Stimulated activated CD4-positive, alpha-beta T cell treated with anti-CD3 and anti-CD28 coated beads, Interleukin-12 subunit alpha, Interleukin-12 subunit beta, amount 100 ng/mL, for 24 hours (primary cell): ENCODE measurements at places on chromosomes 2 and 18.

DNA sequence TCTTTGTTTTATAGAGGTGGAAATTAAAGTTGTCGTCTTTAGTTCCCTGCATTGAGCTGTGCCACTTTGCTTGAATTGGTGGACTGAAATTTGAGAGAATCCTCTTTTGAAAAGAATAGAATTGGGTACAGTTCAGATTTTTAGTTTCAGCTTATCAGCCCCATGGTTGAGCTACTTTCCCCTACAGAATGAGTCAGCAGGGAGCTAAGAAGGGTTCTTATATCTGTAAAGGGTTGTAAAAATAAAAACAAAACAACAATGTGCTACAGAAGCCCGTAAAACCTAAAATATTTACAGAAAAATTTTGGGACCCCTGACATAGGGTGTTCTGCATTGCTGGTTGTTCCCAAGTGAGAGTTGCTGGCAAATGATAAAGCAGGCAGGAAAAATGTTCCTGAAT, 12.6 kb downstream of the SLC20A1 start:
- DNase-seq, result no peak

DNA sequence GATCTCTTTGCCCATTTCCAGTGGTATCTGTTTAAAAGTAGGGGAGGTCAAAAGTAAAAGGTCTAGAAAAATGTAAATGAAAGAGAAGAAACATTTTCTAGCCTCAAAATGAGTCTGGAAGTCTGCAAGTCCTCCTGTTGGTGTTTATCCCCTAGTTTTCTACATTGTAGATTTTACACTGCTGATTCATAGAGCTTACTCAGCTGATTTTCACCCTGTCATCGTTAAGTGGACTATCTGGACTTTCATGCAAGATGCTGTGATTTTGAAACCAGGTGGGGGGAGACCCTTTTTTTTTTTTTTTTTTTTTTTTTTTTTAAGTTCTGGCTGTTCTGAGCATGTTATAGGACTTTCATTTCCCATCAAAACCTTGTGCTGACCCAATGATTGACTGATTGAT, 10.3 kb downstream of the HOXD3 start:
- DNase-seq, result no peak

DNA sequence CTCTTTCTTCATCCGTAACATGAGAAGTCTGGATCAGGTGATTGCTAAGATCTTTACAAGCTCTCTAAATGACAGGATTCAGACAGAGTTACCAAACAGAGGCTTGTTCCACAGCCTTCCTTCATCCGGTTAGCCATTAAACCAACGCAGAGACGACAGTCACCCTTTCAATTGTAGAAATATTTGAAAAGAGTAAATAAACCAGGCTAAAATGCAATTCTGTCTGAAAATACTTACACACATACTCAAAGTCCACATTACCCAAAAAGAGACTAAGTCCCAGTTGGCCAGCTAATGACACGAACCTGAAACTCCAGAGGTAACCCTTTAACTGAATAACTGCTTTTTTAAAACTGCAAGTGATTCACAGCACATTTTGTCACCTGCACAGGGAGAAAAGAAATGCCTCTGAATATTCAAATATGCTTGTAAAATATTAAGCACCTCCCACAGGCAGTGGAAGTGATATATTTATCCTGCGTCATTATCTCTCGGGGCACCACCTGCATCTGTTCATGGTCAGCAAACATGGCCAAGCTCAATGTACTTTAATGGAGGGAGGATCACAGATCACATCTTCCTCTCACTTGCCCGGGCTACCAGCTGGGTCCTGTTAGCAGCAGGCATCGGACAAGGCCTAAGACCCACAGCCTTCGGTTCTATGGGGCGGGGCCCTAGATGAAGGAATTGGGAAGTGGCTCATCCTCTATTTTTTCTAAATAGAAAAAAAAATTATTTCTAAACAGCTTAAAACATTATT, 38.8 kb upstream of the DNER start:
- no peak for DNase-seq

DNA sequence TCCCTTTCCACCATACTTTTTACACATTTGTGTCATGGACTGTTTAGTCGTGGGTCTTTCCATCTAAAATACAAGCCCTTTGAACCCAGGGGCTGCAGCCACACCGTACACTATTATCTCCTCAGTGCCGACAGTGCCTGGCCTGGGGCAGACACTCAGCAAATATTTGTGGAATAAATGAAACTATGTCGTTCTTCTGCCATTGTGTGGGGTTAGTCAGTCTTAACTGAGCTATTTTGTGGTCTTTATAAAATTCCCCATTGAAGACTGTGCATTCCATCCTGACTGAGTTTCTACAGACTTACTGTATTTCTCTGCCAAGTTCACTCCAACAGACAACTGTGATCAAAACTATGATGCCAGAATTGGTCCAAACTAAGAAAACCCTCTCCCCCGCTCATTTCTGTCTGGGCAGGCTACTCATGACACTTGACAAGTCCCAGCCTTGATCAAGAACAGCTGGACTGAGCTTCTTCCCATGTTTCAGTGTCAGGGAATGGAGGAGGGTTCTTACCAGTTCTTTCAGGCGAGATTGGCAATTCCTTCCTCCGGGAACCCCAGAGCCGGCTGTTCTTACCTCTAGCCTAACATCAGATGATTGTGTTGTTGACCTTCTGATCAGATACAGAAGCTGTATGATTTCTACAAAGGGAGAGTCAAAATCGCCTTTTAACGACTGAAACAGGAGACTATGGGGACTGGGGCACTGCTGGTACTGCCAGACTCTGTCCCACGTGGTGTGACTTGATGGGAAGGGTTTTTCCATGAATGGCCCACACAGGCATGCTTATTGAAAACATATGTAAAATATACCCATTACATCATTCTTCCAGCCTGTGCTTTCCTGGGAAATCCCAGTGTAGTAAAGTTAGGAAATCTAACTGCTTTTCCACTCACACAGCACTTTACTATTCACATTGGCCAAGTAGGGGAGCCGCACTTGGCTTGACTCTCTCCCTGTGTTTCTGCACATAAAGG, 77.4 kb upstream of the NPAS2 start:
- no peak for DNase-seq

DNA sequence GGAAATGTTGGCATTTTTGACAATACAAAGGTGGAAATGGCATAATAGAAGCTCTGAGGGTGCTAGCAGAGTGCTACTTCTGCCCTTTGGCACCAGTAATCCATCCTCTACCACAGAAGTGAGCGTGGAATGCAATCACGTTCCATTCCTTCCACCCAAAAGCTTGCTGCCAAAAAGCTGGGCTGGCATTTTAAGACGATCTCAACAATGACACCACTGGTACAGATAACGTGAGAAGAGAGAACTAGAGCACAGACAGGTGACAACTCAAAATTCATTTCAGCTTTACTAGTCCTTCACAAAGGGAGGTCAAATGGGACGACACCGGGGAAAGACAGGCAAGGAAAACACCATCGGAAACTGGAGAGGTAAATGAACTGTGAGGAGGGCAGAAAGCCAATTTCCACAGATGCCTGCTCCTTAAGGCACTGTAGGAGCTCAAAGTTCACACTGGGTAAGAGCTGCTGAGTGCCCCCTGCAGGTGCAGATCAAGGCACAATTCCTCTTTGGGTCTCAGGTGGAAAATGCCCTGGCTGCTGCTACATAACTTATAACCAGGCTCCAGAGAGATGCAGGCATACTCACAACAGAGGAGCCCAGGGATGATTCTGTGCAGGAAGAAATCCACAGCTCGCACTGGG, 50.7 kb upstream of the RNU4ATAC start:
- DNase-seq, result no peak

- no peak for DNase-seq
Observed at GRCh38 chr2:59791004-59791618, 762.3 kb downstream of the BCL11A start.

DNA sequence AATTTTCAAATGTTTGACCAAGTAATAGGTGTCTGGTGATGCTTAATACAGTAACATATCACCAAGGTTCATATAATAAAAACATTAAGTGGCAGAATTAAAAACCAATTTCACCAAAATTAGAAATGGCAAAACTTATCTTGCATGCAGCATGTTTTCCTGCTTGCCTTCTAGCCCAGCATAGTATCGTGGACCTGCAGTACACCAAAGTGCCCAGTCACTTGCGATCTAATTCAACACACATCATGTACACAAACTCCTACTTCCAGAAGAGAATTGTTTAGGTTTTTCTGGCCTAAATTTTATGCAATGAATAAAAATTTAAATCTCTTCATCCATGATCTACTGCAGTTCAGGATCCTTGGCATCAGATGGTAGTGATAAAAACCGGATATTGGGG, 28.9 kb downstream of the LPIN2 start:
- no peak for DNase-seq

GRCh38 chr2:226429476-226429875, 370.1 kb downstream of the IRS1 start:
- DNase-seq, result no peak

DNA sequence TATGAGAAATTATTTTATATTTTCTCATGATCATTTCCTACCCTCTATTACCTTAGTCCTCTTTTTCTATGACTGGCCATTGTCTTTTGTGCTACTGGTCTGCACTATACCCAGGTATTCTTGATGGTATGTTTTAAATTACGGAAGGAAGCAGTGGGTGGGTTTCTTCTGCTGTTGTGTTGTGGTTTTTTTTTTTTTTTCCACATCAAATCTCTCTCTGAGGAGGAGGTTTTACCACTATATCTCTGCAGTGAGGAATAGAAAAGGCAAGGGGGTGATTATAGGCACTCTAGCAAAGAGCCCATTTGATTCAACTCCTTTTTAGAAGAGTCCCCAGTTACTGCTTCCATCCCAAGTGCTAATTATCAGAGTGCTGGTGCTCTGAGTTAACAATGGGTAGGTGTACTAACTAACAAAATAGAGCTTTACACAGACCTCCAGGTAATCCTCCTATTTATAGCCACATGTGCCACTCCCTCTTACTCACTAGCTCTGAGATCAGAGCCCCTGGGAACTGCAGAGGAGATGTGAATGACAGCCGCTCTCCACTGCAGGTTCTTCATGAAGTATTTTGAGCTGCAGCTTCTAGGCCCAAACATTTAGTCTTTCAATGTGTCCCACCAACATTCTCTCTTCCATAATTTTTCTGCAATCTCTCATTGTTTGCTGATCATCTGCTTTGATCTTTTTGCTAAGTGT, 301.6 kb upstream of the GULP1 start:
- DNase-seq, result no peak

- DNase-seq, result no peak
Observed at GRCh38 chr2:146227152-146228019, 1617.4 kb upstream of the ACVR2A start.

DNA sequence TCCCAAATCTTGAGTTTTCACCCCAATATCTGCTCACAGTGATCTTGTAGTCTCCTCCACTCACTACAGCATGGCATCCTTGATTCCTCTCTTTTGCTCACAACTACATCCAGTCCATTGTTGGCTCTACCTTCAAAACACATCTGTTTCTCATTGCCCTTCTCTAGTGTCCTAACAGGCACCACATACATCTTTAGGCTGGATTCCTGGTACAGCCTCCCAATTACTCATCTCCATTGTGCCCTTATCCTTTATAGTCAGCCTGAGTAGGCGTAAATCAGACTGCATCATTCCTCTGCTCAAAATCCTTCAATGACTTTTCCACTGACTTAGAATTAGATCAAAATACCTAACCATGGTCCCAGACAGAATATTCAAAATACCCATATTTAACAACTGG, 10.7 kb upstream of the TAF1B start:
- no peak for DNase-seq

GRCh38 chr2:31191931-31192330, 25.4 kb downstream of the CAPN14 start:
- no peak for DNase-seq

GRCh38 chr2:156405586-156405985, 30.6 kb upstream of the GPD2 start:
- no peak for DNase-seq

- no peak for DNase-seq
Observed at GRCh38 chr2:119384971-119385370, 18.2 kb downstream of the DBI start.

GRCh38 chr2:226208726-226209125, 590.9 kb downstream of the IRS1 start:
- no peak for DNase-seq

GRCh38 chr2:23618794-23619530, 234.0 kb downstream of the KLHL29 start:
- no peak for DNase-seq

DNA sequence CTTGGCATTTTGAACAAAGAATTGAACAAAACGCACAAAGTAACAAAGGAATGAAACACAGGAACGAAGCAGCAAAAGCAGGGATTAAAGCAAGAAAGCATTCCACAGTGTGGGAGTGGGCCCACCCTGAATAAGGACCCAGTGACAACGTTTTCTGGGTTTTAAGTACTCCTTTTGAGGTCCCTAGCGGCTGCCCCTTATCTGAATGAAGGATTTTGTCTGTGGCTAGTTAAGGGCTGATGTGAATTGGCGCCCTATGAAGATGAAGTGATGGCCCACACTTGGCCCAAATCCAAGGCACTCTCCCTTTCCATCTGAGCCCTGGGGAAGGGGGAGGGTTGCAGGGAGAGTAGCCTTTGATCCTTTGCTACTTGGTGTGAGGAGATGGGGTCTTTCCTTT, 7.8 kb upstream of the CCDC141 start:
- DNase-seq, result no peak

GRCh38 chr2:61272421-61273070, 110.6 kb downstream of the C2orf74 start:
- no peak for DNase-seq

- DNase-seq, result no peak
Observed at GRCh38 chr2:45195916-45196315, 186.7 kb upstream of the SIX2 start.

GRCh38 chr2:207939342-207940108, 85.8 kb downstream of the PLEKHM3 start:
- no peak for DNase-seq

GRCh38 chr18:35513181-35513936, 15.6 kb upstream of the INO80C start:
- no peak for DNase-seq

DNA sequence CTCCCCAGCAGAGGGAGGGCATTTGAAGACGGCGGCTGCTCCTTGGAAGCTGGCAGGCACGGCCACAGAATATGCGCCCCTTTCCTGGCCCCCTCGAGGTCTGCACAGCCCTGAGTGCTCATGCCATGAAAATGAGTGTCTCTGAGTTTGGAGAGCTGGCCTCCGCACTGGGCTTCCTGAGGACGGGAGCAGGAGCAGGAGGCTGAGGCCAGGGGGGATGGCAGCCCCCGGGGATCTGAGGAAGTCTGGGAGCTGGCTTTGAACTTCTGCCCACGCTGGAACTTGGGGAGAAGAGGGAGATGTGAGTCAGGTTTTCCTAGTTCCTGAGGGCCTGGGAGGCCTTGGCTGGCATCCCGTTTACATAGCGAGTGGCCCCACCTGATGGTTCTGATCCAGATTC, 47.0 kb downstream of the RRM2 start:
- no peak for DNase-seq

- DNase-seq, result no peak
Observed at GRCh38 chr18:74412116-74412880, 44.8 kb downstream of the DIPK1C start.

DNA sequence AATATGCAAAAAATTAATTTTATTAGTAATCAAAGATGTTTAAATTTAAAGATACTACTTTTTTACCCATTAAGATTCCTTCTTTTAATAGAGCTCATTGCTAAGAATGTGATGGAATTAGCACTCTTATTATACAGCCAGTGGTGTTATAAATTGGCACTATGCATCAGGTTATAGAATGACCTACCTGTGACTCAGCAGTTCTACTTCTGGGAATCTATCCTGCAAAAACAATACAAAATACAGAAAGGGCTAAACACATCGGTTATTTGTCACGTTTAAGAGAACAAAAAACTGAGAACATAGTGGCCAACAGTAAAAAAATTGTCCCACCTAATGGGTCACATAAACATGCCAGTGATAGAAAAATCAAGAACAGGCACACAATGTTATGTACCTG, 9.4 kb upstream of the ADD2 start:
- DNase-seq, result no peak

- DNase-seq, result no peak
Observed at GRCh38 chr18:11962597-11962996, 18.7 kb upstream of the IMPA2 start.
